ENCODE measurements at places on chromosomes 1 and 21.

- DNase-seq, result no peak
These were observed 1.0 kb downstream of the FAM78B start for GRCh38 chr1:166165661-166166328.

GRCh38 chr1:70994753-70995268, 52.8 kb downstream of the PTGER3 start:
- DNase-seq, result no peak

- DNase-seq, result no peak
These were observed 368.7 kb downstream of the ST6GALNAC3 start for GRCh38 chr1:76443217-76443616.

DNA sequence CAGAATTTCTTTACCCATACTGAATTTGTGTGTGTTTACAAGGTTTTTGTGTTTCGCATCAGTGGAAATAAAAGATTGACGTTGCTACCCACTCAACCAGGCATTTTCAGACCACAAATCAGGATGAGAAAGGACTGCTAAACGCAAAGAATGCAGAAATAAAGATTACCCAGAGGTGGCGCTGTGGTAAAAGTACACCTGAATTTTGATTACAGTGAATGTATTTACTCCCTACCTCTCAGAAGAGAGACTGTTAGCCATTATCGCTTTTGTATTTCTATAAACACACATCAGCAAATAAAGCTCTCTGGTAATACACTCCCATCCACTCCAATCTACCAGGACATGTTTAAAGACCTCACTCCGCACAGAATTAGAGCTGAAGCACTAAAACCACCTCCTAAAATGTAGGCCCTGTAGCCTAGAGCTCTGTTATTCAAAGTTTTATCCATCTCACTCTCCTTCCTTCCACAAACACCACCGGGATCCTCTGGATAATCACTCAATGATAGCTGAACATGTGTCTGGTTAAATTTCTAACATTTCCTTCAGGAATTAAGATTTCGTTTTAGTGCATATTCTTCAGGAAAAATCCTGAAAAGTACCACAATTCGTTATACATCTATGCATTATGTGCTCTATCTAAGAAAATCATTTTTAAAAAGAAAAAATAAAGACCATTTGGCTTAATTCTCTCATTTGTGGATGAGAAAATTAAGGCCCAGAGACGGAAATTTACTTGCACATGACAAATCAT, 2.5 kb upstream of the LMO4 start:
- no peak for DNase-seq

- DNase-seq, result no peak
These were observed 62.8 kb upstream of the PAXBP1 start for GRCh38 chr21:32834211-32834915.

GRCh38 chr1:28199328-28200233, 23.1 kb upstream of the PTAFR start:
- DNase-seq, result no peak

Data from AG04450 (cell line).